ENCODE measurements at places on chromosomes 13 and 19.

DNA sequence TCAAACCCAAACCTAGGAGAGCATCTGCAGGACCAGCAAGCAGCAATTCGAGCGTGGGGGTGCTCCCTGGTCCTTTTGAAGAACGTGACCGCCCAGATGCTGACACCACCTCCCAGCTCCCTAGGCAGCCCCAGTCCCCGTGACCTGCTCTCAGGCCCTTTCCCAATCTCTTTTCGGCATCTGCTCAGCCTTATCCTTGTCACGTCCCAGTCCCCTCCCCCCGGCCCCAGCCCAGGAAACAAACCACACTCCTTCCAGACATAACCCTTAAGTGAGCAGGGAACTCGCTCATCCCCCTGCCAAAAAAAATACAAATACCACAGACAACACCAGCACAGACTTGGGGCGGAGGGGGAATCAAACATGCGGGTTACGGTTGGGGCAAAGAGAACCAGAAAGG, 3.3 kb downstream of the MLLT1 start:
- DNase-seq, result no peak

DNA sequence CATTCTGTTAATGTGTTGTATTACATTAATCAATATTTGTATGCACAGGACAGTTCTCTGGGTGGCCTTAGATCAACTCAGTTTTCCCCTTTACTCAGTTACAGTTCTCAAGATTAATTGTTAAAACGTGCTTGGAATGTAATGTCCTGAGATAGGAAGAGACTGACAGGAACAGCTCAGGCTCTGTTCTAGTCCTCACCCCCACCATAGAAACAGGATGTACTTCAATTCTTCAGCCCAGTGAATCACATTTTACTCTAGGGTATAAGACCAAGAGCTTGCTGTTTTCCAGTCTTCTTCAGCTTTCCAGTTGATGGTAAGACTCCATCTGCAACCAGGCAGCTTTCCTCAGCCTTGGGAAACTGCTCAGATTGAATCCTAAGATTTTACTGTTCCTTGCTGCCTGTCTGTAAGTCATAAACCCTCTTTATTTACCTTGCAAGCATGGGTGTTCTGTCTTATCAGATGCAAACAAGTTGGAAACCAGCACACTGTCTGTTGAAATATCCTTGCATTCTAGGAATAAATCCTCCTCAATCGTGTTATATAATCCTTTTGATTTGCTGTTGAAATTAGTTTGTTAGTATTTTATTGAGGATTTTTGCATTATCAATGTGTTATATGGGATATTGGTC, 836.9 kb upstream of the PCDH9 start:
- DNase-seq, result no peak

DNA sequence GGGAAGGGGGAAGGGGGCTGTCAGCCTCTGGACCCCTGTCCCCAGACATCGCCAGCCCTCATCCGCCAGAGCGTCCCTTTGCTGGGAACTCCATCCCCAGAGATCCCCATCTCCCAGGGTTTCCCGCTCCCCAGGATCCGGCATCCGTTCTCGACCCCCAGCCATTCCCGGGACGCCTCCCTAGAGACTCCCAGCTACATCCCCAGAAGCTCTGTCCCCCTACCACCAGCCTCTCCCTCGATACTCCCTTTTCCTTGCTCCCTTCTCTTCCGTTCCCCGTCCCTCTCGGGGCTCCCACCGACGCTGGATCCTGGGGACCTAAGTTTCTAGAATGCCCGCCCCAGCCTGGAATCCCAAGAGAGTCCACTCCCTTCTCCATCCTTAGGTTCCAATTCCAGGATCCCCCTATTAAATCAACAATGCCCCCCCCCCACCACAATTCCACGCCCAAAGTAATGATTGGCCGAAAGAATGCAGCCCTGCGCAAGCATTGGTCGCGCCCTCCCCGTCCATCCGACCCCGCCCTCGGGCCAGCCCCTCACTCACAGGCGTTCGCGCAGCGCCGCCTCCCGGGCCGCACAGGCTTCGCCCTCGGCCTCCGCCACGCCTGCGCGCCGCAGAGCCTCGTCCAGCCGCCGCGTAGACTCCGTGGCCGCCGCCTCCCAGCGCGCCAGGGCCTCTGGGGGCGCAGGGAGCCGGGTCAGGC, 3.2 kb downstream of the CCDC194 start:
- peak; percentile 76 for DNase-seq

DNA sequence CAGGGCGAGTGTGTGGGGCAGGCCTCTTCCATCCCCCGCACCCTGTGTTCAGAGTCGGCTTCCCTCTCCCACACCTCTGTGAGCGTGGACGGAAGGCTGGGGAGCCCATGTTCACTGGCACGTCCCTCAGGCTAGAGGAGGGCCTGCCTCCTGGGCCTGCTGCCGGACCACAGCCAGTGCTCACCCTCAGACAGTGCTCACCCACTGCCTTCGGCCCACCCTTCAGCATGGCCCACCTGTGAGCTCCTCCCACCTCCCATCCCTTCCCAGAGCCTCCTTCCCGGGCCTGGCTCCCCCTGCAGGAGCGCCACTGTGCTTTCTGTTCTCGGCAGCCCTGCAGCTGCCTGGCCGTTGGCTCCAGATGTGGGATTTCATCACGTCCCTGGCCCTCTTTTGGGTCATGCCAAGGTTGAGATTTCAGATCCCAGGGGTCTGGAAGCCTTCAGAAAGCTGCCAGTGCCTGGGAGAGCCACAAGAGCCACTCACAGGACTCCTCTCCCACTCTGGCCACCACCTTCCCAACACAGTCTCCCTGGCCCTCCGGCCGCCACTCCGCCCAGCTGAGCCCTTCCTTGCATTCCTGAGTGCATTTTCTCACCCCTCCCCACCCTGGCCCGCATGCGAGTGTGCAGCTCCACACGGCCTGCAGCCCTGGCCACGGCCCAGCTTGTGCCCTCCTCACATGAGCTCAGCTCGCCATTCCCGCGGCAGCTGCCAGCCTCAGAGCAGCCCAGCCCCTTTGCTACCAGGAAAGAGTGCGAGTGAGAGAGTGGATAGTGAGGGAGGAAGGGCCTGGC, 25.3 kb downstream of the CAPN12 start:
- DNase-seq, result no peak

DNA sequence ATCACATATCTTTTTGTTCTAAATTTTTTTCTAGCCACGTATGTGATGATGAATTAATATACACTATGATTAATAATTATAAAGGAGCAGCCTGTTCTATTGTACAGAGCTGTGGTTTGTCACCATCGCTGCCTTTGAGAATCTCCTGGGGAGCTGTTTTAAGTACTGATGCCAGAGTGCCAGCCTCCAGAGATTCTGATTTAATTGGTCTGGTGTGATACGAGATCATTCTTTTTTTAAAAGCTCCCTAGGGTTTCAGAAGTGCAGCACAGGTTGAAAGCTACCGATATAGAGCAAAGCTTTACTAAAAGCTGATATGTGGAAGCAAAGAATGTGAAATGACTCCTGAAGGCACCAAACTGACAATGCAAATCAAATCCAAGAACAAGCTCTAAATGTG, 314.7 kb downstream of the ITGBL1 start:
- DNase-seq, result no peak

DNA sequence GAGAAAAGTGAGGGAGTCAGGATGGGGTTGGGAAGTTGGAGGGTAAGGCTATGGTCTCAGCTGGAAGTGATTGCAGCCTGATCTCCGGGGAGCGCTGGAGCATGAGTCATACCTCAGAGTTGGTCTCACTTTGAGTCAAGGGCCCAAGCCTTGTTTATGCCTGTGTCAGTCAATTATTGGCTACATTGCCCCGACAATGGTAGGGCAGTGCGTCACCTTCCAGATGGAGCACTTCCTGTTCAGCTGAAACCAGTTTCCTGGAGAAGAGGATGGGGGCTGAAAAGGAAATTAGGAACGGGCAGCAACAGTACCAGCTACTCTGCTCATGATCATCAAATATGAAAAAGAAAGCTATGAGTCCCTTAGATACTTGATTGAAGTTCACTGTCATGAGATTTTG, 60.4 kb downstream of the ADGRE1 start:
- DNase-seq, result no peak

GRCh38 chr19:15292847-15293582, 39.3 kb downstream of the BRD4 start:
- no peak for DNase-seq

GRCh38 chr13:113646921-113647340, 11.1 kb downstream of the ATP4B start:
- no peak for DNase-seq

GRCh38 chr19:42325896-42326771, 699 bp downstream of the MEGF8 start:
- no peak for DNase-seq

GRCh38 chr19:31338069-31338776, 11.0 kb downstream of the TSHZ3 start:
- no peak for DNase-seq

- no peak for DNase-seq
Measured at GRCh38 chr19:9413240-9413954, 22.0 kb downstream of the ZNF266 start.

DNA sequence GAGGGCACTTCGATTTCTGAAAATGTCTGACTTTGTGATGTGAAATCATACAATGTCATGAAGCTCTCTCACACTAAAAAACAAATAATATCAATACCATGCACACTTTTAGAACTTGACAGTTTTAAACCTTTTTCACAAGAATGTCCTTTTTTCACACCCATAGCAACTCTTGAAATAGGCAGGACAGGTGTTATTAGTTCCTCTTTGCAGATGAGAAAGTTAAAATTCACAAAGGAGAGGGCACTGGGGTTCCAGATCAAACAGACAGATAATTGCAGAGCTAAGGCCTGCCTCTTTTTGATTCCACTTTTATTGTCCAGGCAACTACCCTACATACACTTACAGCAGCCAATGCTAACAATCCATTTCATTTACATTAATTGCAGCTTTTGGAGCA, 142.8 kb downstream of the KLF12 start:
- DNase-seq, result no peak

GRCh38 chr19:49190781-49191180, 33.2 kb downstream of the TRPM4 start:
- DNase-seq, result no peak

DNA sequence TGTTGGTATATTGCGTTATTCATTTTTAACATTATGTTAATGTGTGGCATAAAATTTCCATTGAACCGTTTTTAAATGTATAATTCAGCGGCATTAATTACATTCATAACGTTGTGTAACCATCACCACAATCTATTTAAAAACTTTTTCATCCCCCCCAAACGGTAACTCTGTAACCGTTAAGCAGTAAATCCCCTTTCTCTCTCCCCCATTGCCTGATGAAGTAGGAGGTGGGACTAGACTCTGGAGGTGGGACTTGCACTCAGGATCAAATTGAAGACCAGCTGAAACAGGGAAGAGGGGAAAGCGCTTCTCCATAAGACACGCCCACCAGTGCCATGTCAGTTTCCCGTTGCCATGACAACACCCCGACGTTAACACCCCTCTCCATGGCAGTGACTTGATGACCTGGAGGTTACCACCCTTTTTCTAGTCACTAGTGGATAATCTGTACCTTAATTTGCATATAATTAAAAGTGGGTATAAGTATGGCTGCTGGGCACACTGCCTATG, 16.8 kb downstream of the CLEC11A start:
- DNase-seq, result no peak

DNA sequence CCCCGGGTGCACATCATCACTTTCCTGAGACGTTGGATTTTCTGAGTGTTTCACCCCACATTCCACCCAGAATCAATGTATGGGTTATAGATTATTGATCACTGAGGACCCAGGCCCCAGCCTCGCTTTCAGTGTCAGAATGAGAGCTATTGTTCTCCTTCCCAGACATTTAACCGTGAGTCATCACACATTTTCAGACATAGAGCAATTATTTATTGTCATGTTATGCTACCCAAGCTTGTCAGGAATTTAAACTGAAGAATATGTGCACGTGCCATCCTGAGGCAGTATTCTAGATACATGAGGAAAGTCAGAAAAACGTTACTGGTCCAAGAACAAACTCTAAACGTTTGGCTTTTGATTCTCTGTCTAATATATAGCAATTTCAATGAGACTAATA, 276.6 kb upstream of the ZNF507 start:
- no peak for DNase-seq

GRCh38 chr19:10747271-10747670, 29.4 kb downstream of the DNM2 start:
- no peak for DNase-seq

- DNase-seq, result no peak
Measured at GRCh38 chr13:95075506-95075905, 225.7 kb downstream of the ABCC4 start.

DNA sequence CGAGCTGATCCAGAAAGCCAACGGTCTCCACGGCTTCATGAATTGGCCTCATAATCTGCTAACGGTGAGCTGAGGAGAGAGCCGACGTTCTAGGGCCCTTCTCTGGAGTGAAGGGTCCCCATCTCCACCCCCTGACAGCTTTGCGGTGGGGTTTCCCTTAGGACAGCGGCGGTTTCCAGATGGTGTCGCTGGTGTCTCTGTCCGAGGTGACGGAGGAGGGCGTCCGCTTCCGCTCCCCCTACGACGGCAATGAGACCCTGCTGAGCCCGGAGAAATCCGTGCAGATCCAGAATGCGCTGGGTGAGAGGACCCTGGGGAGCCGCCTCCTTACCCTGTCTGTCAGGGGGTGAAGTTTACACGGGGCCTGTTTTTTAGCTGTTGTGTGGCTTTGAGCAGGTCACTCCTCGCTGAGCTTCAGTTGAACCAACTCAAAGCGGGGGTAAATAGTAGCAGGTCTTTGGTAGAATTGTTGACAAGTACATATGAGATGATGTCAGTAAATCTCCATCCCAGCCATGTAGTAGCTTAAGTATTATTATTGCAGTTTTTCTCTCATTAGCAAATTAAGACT, 801 bp downstream of the QTRT1 start:
- no peak for DNase-seq

- no peak for DNase-seq
Measured at GRCh38 chr13:31955741-31956140, 75.8 kb upstream of the FRY start.

GRCh38 chr13:46057256-46058015, 4.9 kb upstream of the ZC3H13 start:
- DNase-seq, result no peak

DNA sequence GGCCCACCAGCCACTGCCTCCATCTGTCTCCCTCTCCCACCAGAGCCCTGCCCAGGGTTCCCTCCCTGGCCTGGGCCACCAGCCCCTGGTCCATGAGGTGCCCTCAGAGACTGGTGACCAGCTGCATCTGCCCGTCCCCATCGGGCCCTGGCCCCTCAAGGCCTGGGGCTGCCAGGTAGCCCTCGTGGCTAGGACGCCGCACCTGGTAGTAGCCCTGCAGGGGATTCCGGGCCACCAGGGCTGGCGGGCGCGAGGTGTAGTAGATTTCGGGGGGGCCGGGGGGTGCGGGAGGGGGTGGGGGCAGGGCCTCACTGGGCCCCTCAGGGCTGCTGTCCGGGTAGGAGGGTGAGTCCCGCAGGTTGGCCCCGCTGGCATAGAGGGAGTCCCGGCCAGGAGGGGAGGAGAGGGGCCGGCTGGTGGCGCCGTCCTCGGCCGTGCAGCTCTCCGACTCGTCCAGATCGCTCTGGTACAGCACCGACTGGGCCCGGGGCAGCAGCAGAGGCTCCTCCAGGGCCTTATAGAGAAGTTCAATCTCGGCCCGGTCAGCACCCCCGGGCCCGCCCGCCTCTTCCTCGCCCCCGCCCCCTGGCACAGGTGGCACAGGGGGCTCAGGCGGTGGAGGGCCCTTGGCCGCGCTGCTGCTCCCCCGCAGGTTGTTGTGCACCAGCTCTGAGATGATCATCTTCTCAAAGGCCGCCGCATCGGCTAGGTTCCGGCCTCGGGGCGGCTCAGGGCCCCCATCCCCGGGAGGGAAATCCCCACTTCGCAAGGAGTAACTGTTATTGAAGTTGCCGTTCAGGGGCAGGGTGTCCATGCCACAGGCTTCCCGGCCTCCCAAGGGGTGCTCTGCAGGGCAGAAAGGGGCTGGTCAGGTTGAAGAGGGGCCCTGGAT, 14.6 kb upstream of the ASF1B start:
- DNase-seq, result no peak
